ENCODE measurements at places on chromosomes 13 and 19.

DNA sequence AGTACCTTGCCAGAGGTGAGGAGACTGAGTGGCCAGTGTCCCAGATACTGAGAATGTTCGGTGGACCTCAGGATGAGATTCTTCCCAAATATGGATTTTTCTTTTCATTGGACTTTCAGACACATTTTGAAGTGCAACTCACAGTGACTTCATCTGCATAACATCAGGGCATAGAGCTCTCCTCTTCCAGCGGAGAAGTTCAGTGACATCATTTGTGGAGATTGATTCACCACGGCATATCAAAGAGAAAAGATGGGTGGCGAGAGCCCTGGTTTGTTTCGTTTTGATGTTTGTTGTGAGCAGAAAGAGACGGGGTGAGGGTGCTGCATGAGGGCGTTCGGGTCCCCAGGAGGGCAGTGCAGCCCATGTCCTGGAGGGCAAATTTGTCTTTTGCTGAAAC, 120.1 kb upstream of the GPR12 start:
- DNase-seq = no peak

DNA sequence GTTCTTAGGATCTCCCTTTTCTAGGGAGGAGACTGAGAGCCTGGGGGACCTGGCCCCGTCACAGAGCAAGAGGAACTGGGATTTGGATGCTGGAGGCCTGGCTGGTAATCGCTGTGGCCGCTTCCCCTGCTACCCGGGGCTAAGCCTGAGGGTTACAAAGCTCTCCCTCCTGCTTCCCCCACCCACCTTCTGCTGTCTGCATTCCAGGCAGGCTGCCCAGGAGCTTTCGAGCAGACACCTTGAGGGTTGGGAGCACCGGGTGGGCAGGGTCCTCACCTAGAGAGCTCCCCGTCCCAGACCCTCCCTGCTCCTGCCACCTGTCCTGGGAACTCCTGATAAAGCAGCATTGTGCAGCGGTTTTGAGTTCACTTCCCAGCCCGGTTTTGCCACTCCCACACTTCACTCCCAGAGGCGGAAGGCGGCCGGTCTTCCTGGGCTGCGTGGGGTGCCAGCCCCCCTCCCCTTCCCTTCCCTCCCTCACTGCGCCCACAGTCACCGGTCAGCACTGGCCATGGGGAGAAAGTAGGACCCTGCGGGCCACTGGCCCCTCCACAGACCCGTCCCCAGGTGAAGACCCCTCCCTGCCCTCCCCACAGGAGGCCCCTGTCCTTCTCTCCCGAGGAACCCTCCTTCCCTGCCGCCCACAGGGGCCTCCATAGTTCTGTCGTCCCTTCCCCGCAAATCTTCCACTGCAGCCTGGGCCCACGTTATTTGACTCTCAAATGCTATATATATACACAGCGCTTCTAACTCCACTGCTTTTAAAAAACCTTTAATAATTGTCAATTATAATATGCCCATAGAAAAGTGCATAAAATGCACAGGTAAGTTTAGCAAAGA, 8.1 kb downstream of the PAK4 start:
- no peak for DNase-seq

DNA sequence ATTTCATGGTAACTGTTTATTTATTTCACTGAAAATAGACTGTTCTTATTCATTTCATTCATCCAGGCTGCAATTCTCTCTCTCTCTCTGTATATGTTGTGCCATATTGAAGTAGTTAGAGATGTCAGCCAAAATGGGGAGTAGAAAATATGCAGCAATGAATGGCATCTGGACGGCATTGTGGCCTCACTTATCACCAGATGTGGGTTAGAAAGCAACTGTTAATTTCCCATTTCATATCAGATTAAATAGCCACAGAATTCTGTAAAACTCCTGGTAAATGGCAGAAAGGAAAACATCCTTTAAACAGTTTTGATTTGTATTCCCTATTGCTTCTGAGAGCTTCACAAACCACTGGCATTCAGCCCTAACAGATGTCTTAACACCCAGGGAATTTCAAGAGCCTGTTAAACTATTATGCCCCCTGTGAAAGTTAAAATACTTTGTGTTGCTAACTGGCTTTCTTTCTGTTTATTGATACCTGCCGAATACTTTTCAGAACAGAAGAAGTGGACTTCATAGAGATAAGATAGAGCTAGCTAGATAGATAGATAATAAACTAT, 1763.3 kb upstream of the MIR17HG start:
- DNase-seq = no peak

- no peak for DNase-seq
Measured at GRCh38 chr13:59250336-59251189, 913.2 kb downstream of the DIAPH3 start.

DNA sequence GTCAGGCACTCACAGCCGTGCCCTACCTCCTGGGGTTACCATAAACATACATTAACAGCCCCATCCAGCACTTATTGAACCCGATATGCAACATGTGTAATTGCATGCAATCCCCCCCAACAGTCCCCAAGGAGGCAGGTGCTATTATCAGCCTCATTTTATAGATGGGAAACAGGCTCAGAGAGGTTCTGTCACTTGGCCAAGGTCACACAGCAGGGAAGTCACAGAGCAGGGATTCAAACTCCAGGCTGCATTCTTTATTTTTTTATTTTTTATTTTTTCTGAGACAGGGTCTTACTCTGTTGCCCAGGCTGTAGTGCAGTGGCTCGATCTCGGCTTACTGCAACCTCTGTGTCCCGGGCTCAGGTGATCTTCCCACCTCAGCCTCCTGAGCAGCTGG, 38.4 kb upstream of the TNFAIP8L1 start:
- DNase-seq = no peak

GRCh38 chr13:49559006-49559405, 26.4 kb downstream of the RCBTB1 start:
- DNase-seq = no peak

DNA sequence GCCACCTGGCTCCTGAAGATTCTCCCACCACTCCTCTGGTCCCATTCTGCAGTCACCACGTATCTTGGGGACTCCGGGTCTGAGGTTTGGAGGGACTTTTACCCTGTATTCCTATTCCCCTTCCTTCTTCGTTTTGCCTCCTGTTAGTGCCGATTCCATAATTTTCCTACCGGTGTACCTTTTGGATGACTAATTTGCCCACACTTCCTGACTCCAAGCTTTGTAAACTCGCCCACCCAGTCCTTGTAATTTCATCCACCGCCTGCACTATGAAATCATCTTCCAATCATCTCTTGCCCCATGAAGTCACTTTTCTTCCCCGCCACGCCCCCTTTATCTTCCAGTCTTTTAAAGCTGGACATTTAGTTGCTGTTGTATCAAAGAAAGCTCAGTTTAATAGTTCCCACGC, 572 bp downstream of the UCHL3 start:
- DNase-seq = no peak

DNA sequence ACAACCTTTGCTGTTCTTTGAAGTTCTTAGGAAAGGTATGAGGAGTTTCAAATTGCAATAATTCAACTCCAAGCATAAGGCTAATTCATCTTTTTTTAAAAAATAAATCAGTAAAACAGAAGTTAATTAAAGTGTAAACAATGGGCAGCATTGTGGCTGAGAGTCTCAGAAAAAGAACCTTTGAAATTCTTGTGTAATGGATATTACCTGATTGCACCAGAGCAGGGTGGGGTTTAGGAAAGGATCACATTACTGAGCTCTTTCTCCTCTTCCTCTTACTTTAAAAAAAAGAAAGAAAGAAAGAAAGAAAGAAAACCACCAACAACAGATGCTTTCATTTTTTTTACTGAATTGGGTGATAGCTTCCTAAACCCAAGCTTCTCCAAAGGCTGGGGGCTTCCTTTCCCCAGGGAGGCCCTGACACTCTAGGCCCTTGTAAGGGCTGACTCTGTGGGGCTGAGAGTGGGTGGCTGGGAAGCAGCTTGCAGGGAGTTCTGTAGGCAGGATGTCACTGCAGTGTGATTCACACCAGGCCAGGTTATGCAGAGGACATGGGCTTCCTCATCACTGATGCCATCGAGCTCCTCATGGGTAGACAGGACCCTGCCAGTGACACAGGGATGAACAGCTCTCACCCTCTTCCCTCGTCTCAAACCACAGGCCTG, 564.5 kb downstream of the FGF9 start:
- no peak for DNase-seq
